D341Med (cell line): ENCODE measurements at places on chromosomes 1 and 21.
A peak's percentile ranks its signal among the peaks of the same experiment; 100 is the strongest.

GRCh38 chr1:28537457-28538199, 15.3 kb upstream of the TRNAU1AP start:
- DNase-seq, result no peak

GRCh38 chr1:183633676-183634343, 1.8 kb downstream of the ARPC5 start:
- DNase-seq, result no peak

DNA sequence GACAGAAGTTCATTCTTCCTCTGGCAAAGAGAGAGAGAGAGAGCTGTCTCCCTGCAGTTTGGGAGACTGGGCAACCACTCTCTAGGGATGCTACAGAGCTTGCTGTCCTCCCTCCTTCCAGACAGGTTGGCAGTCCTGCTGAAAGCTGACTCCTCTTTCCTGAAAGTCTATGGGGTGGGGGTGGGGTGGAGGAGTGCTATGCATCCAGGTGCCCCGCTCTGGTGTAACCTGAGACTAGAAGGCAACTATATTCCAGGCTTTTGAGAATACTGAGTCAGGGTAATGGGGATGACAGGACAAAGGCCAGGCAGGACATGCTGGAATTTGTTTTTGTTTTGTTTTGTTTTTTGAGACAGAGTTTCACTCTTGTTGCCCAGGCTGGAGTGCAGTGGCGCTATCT, 55.4 kb downstream of the OPTC start:
- no peak for DNase-seq

- no peak for DNase-seq
These were observed 46.0 kb downstream of the PTPRU start for GRCh38 chr1:29282135-29282923.

- no peak for DNase-seq
These were observed 71.3 kb upstream of the CNTN2 start for GRCh38 chr1:204971517-204972336.

- DNase-seq, result no peak
These were observed 76.6 kb upstream of the NRIP1 start for GRCh38 chr21:15141261-15141970.

GRCh38 chr21:26832546-26832945, 12.7 kb downstream of the ADAMTS1 start:
- no peak for DNase-seq

DNA sequence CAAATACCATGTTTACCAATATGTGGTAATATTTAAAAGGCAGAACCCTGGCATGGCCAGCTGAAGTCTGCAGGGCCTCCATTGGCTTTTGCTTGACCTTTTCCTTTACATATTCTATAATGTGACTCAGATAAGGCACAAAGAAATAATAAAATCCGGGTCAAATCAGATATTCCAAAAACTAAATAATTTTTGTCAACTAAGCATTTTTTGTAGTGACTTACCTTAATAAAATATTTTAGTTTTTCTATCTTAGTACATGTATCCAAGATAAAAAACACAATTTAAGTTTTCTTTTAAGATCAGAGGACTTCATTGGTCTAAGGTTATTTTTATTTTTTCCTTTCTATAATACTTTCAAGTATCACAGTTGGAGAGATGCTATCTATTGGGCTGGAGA, 179.4 kb upstream of the ADAMTS5 start:
- DNase-seq, result no peak

- DNase-seq, result no peak
These were observed 17.2 kb upstream of the ZBTB8B start for GRCh38 chr1:32447469-32448185.

DNA sequence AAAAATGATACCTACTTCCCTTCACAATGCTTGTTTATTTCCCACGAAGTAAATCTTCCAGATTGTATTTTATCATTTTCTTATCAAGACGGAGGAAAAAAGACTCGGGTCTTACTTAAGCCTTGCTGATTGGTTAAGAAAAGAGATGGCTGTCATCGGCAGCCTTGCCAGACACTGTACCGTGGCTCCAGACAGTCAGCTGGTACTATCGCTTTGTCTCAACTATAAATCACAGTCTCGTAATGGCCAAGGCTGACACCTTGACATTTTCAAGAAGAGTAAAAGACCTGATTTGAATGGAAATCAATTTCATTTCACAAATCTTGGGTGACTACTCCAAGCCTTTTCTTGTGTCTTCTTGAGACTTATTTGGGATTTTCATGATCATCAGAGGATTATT, 868.0 kb downstream of the USP25 start:
- DNase-seq, result no peak

DNA sequence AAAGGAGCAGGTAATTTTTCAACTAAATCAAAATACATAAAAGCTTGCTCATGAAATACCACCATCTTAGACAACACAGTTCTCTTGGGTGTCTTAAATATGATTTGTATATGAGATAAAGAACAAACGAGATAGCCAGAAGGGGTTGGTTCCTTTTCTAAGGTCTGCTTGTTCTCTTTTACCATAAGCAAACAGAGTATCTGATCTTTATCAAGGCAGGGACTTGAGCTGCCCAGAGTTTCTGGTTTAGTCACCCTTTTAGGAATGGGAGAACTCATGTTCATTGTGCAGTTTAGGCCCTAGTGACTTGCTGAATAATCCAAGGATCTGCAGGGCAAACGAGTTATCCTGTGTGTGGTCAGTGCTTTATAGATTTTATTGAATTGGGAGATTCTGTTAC, 3.0 kb upstream of the SUCO start:
- no peak for DNase-seq

DNA sequence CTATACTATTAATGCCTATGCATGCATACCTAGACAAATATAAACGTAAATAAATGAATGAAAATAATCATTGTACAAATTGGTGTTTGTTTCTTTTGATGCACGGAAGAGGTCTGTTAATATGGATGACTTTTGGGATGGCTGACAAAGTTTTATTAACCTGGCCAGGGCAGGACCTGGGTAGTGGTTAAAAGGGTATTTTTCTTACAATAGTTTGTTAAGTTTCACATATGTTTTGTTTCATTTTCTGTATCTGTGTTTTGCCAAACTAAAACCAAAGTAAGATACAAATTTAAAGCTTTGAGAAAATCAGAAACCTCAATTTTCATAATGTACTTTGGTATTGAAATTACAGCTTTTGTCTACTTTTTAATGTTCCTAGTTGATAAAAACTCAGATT, 222.7 kb upstream of the OLFM3 start:
- DNase-seq, result no peak

DNA sequence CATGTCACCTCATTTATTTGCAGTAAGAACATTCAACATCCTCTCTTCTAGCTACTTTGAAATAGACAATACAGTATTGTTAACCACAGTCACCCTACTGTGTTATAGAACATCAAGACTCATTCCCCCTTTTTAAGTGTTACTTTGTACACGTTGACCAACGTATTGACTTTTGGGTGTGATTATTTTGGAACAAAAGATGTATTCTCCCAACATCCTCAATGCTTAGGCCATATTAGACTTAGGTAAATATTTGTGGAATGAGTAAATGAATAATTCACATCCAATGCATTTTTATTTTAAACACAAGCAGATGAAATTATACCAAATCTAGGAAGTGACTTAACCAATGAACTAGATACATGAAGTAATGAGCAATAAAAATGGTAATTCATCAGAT, 296.6 kb downstream of the CHRM3 start:
- DNase-seq, result no peak

DNA sequence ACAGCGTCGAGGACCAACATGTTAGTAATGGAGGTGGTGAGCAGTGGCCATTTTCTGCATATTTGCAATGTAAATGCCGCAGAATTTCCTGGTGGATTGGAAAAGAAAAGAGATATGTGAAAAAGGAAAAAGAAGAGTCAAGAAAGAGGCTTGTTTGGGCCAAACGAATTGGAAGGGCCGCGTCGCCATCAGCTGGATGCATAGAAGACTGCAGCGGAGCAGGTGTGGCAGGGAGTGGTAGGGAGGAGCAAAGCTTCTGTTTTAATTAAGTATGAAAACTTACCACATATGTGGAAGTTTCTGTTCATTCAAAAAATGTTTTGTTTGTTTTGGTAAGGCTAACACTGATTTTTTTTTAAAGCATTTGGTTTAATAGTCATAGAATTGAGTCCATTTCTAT, 690.7 kb downstream of the NCAM2 start:
- peak; percentile 71 for DNase-seq

DNA sequence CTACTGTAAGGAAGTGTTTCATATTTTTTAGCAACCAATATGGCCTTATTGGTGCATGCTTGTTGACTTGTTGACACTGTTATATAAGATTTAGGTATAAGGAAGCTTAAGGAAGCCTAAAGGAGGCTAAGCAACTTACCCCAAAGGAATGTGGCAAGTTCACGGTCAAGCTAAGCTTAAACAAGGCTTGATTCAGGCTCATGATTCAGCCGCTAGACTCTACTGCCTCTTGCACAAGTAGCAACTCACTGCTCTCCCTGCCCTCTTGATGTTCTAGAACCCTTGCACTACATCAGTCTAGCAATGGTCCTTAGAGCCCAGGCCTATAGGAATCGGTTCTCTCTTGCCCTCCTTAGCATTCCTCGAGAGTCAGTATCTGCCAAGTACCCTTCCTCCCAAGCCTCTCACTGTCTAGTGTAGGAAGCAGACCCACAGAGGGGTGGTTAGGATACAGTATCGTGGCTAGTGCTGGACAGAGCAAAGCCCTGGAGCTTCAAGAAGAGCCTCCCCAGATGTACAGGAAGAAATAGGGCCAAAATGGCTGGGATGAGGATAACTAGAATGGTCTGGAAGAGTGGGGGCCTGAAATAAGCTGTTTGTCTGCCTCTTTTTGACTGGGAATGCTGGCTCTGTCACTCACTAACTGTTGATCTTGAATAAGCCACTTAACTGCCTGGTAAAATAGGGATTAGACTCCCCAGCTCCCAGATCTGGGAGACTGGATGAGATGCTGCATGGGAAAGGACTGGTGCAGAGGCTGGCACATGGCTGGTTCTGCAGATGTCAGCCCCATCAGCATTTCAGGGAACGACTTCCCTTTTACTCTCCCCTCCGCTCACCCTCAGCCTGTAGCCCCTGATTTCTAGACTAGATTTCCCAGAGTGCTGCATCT, 122.2 kb downstream of the NAV1 start:
- DNase-seq, result peak; percentile 60

DNA sequence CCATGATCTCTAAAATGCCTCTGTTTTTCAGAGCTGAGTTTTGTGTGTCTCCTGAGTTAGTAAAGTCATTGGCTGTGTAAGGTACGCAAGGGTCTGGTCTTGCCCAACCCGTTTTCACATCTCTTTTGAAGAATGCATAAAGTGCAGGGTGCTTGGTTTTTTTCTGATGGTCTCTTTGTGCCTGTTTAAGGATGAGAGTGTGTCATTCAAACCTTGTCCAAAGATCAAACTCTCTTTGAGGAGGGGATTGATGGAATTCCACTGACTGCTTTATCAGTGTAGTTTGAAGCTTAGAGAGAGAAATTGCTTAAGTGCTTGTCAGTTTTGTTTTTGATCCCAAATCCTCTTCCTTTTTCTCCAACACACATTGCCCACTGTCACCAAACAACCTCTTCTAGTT, 20.0 kb upstream of the C8B start:
- no peak for DNase-seq

DNA sequence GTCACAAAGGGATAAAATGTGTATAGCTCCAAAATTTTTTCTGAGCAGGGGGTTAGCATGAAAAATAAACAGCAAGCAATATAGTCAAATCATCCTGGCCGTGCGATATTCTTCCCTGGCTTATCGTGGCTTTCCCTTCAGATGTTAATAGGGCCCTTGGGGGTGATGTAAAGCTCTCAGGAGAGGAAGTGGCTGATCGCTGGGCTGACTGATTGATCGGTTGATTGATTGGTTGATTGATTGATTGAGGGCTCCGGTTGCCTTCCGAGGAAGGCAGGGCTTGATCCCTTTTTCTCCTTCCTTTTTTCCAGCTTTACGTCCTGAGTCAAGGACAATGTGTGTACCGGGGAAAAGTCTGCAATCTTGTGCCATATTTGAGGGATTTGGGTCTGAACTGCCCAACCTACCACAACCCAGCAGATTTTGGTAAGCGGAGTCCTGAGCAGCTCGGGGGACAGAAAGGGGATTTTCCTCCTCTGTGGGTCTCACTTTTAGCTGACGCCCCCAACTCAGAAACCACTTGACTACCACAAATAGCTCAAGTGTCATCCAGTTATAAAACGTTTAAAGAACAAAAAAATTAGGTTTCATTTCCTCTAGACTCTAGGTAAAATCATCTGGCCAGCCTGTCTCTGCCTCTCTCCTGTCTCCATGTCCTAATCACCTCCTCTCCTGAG, 29.5 kb downstream of the TFF3 start:
- DNase-seq, result no peak

DNA sequence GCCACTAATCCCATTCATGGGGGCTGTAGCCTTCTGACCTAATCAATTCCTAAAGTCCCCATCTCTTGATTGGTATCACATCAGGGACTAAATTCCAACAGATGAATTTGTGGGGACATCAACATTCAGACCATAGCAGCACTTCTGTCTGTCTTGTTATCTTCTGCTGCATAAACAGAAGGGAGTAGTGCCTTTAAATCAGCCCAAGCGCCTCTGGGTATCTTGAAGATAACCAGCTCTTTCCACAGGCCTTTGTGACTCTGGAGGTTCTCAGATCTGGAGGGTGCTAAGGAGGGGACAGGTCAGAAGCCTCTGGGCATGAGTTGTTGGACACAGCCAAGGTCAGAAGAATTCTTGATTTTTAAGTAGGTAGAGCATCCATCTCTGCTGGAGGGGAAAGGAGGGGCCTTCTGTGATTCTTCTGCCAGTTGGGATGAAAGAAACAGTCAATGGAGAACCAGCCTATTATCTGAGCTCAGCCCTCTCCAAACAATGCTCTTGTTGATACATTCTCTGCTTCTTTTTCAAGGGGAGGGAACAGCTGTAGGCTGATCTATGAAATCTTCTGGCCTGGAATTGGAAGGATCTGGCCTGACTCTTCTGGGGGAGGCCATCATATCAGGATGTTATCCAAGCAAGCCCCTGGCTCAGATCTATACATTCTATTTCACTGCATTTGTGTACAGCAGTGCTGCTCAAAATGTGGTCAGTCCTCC, 31.3 kb upstream of the LRIG2 start:
- DNase-seq, result no peak

DNA sequence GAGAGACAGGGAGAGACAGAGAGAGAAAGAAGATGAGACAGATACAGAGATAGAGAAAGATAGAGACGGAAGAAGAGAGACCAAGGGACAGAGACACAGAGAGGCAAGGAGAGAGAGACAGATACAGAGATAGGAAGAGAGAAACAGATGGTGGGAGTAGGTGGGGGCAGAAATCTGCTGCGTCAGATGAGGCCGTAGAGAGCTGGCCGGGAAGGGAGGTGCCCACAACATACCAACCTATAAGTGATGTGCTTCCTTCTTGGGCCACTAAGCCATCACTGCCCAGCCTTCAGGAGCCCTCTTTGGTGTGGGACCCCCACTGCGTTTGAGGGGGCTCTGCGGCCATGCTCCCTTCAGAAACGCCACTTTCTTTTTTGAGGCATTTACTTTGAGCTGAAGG, 307.6 kb upstream of the VAMP3 start:
- DNase-seq, result no peak

DNA sequence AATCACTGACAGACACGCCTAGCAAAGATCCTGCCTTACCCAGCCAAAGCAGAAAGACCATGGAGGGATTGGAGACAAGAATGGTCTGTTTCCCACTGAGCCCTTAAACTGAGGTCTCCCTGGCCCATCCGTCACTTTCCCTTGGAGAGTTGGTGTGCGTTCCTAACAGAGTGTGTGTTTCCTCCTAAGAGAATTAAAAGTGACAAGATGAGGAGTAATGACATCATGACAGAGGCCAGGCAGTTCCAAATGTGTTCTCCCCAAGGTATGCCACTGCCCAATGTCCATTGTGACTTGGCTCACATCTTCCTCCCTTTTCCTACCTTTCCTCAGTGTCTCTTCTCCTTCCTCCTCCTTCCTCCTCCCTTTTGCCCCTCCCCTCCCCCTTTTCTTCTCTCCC, 295.7 kb downstream of the SIPA1L2 start:
- DNase-seq, result no peak

- no peak for DNase-seq
These were observed 7.1 kb downstream of the ZC3H12A start for GRCh38 chr1:37481289-37482003.
